ENCODE measurements at places on chromosomes 3 and 15.

GRCh38 chr15:29465196-29465595, 195.6 kb upstream of the NSMCE3 start:
- no peak for DNase-seq

GRCh38 chr3:193814166-193814892, 221.3 kb downstream of the OPA1 start:
- no peak for DNase-seq

- no peak for DNase-seq
Measured at GRCh38 chr3:71693641-71694040, 31.6 kb downstream of the EIF4E3 start.

- DNase-seq = no peak
Measured at GRCh38 chr15:38477637-38478036, 23.7 kb downstream of the FAM98B start.

DNA sequence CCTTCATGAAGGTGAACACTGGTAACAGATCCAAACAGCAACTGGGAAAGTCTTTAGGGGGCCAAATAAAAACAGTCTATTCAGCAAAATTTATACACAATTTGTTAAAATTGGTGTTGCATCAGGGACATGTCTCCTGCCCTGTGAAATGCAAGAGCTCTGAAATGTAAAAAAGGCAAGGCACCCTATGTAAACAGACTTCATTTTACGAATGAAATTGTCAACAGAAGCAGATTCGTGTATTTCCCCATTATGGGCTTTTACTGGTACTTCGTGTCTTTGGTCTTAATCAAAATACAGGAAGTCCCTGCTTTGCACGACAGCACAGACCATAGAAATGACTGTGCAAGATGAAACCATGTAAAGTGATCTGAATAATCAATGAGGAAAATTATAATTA, 127.3 kb upstream of the THBS1 start:
- DNase-seq = no peak
